Stimulated activated CD4-positive, alpha-beta T cell treated with anti-CD3 and anti-CD28 coated beads, Interleukin-12 subunit alpha, Interleukin-12 subunit beta, amount 100 ng/mL, for 24 hours (primary cell): ENCODE measurements at places on chromosomes 3 and 15.

DNA sequence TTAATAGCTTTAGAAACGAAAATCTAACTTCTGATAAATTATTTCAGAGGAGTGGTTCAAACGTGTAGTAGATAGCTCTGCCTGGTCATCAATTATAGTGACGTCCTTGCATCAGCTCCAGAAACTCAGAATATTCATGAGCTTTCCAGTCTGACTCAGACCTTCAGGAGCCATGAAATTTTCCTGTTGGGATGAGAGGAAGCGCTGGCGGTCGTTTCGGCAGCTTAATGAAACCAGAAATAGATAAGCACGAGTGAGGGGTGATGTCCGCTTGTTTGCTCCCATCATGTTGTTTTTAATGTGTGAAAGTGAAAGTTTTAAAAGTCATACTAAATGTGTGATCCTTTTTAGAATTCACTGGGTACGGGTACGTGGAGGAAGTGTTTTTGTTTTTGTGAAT, 141.1 kb downstream of the PGPEP1L start:
- no peak for DNase-seq

GRCh38 chr3:119697394-119697793, 5.4 kb upstream of the CFAP91 start:
- no peak for DNase-seq

DNA sequence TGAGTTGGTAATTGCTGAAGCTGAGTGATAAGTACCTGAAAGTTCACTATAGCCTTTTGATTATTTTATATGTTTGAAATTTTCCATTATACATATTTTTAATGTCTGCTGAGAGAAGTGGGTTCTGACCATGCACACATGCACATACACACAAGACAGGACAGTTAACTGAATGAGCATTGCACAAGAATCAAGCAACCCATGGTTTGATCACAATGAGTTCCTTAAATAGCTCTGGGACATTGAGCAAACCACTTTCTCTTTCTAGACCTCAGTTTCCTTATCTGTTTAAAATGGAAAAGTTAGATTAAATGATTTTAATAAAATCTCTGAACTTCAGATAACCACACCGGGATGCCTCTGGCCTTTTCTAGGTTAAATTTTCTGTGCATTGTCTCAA, 26.7 kb downstream of the SNTN start:
- DNase-seq = no peak

DNA sequence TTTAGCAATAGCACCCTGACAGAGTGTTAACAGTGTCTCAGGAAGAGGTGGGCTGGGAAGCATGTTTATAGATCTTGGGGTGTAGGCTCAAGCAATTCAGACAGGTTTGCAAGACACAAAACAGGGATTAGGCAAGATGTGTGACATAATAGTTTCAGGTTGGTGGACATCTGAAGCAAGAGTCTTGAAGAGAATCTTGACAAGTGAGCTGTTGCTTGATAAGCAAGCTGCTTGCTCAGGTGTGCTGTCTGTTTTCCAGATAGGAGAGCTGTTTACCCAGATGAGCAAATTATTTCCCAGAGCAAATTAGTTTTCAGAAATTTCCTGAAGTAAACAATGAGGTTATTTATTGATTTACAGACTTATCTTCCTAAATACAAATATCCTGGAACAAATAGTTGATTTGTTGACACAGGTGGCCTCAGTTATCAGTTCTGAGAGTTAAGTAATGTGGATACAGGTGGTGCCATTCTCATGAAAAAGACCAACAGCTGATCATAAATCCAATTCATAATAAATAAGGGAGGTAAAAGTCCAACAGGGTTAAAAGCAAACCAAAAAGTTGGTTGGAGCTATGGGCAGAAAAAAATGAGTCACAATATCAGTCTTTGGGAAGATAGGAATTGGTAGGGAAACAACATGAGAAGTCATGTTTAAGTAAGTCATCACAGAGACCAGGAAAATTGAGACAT, 437.3 kb downstream of the TBL1XR1 start:
- no peak for DNase-seq

GRCh38 chr15:90316139-90316538, 35.9 kb upstream of the ZNF774 start:
- no peak for DNase-seq

- no peak for DNase-seq
Measured at GRCh38 chr3:189756582-189757078, 125.4 kb downstream of the TP63 start.

- no peak for DNase-seq
Measured at GRCh38 chr3:132538072-132538471, 59.0 kb upstream of the ACKR4 start.
